ENCODE measurements at places on chromosomes 7 and 10. TPM values are rescaled to one million over a fixed set of nuclear protein-coding genes. Genes with fewer than 3 reads are reported as not detected.

DNA sequence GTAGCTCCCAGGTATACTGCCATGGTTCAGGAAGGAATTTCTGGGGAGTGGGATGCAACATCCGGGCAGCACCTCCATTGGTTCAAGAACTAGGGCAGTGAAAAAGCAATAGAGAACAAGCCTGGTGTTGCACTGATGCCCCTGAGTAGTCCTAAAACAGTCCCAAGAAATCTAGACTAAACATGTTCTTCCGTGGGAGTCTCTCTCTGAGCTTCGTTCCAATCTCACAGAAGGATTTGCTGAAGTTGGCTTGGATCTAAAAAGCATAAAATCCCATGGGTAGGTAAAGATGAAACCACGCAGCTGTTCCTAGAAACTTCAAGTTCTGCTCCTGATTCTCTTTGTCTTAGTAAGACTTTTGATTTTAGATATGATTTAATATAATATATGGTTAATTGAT lies 154.5 kb downstream of the PLXDC2 start:
- DNase-seq, result no peak

DNA sequence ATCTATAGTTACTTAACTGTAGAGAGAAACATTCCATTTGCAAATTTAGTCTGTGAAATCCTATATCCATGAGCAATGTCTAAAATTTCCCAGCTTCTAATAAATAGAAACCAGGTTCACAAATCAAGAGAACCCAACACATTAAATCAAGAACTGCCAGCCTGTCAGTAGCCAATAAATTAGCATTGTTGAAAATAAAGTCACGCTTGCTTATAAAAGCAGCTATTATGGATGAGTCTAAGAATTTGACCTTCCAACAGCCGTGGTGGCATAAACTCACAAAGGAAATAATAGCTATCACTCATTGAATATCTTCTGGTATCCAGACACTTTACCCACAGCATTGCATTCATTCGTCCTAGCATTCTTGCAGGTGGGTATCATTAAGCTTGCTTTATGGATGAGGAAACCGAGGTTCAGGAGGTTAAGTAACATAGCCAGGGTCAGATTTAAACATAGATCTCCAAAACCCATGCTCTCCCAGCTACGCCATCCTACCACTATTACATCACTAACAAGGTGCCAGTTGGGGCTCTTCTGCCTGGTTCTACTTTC lies 260.1 kb upstream of the YAE1 start:
- DNase-seq, result no peak

- no peak for DNase-seq
Measured at GRCh38 chr10:92849234-92849525, 860 bp downstream of the EXOC6 start.

DNA sequence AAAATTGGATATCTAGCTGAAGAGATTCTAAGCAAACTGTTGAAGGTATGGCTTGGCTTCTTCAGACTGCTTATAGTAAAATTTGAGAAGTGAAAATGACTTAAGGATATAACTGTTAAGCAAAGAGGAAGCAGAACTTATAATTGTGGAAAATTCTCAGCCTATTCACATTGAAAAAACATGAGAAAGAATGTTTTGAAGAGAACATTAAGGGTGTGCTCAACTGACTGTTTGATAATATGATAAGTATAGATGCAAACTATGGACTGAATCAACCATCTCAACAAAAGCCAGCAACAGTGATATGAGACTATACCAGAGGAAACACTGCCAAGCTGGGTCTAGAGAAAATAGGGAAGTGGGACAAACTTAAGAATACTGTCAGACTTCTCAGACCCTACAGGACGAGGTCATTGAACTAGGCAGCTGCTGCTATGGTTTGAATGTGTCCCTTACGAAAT lies 133.1 kb upstream of the PPP1R3A start:
- no peak for DNase-seq

GRCh38 chr7:35348611-35349400 lies 94.9 kb upstream of the TBX20 start:
- no peak for DNase-seq

DNA sequence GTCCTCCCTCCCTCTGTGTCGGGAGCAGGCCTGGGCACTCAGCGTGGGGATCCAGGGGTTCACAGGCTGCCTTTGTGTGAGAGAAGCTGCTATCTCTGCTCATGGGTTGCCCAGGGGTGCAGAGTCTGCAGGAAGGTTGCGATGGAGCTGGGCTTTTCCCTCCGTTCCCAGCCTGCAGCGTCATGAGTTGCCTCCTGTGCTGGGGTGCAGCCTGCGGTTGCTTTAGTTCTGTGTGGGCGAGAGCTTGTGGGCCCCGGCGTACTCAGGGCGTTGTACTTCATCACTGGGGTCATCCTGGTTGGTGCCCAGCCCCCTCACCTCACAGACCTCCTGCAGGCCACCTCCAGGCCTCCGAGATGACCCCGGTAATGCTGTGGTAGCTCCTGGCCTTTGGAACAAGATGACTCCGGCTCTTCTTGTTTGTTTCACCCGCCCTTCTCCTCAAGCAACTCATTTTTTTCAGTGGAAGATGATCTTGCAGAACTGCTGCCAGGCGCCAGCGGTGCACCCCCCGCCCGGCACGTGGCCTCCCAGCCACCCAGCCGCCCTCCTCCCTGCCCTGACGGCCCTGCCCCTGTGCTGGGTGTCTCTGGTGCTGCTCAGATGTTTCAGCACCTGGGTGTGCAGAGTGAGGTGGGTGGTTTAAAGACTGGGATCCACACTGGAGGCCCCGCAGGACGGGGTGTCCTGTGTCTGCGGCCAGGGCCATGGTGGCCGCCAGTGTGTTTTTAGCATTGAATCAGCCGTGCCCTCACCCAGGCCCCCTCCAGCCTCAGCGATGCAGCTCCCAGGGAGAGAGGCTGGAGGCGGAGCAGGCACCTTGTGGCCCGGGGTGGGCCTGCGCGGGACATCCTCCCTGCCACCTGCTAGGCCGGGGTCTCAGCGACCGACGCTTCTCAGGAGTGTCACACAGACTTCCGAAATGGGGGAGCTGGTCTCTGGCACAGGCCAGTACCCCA lies 7.2 kb downstream of the AP5Z1 start:
- no peak for DNase-seq

GRCh38 chr7:121486590-121486989 lies 90.5 kb upstream of the FAM3C start:
- DNase-seq, result no peak

DNA sequence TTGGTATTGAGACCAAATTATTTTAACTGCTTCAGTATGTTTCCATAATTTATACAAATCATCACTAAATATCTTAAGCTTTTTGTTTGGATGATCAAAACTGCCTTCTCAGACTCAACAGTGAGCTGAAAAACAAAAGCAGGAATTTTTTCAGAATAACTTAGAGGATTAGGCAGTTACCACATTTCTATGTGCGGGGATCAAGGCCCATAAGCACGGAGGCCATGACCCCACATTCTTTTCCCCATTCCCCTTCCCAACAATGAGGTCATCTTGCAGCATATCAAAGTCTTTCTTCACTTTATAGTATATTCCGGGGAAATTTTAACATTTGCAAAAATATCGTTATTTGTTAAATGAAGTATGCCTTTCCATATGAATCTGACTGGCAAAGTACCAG lies 125.8 kb downstream of the ELMO1 start:
- no peak for DNase-seq

DNA sequence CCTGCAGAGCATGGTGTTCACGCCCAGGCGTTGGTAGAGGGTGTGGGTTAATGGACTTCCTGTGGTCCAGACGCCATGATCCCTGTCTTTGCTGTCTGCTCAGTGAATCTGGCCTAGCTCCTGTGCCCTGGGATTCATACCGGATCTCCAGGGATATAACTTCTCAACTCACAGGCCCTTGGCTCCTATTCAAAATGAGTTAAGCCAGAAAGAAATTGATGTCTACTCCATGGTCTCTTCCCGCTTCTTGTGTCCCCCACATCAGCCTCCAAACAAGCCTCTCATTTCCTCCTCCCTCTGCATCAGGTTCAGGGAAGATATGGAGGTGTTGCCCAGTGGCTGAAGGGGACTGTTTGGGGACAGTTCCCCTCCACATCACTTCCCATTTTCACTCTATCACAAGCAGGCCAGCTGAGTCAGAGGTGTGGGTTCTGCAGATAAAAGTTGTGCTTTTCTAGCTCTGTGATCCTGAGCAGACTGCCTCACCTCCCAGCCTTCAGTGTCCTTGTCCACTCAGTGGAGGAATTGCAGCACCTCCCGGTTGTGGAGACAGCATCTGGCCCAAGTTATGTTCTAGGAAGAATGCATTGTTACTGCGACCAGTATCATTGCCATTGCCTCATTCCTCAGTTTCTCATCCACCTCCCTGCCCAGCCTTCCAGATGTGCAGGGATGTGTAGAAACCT lies 22.5 kb downstream of the AKR1E2 start:
- no peak for DNase-seq

GRCh38 chr7:25863005-25863728 lies 288.8 kb upstream of the NFE2L3 start:
- DNase-seq, result no peak

DNA sequence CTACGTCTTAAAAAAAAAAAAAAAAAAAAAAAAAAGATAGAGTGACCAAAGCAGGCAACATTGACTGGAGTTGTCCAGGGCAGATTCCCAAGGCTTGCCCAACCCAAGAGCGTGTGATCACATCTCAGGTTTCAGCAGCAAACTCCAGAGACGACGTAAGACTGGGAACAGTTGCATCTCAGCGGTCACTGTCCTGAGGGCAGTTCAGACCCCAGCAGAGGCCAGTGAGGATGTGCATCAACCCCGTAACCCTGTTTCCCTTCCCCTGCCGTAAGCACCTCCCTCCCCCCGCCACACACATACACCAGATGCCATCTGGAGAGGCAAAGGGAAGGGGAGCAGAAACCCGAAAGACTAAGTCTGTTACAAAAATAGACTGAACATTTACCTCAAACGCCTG lies 19.3 kb upstream of the TOMM7 start:
- DNase-seq, result no peak

DNA sequence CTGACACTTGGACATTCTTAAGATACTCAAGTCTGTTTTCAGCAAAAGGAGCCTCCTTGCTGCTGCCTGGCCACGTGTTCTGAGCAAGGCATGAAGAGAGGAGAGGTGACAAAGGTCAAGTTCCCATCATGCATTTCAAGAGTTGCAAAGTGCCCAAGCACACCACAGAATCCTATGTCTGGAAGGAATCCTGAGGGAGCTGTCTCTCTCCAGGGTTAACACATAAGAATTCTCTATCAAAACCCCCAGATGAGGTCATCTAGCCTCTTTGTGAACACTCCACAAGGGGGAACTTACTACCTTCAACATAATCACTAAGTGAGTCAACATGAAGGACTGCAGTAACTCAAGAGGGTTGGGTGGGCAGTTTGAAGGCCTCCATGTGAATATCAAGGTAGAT lies 155.5 kb downstream of the RNF216 start:
- DNase-seq, result no peak

- no peak for DNase-seq
Measured at GRCh38 chr10:6044060-6044459, 18.1 kb downstream of the IL2RA start.

DNA sequence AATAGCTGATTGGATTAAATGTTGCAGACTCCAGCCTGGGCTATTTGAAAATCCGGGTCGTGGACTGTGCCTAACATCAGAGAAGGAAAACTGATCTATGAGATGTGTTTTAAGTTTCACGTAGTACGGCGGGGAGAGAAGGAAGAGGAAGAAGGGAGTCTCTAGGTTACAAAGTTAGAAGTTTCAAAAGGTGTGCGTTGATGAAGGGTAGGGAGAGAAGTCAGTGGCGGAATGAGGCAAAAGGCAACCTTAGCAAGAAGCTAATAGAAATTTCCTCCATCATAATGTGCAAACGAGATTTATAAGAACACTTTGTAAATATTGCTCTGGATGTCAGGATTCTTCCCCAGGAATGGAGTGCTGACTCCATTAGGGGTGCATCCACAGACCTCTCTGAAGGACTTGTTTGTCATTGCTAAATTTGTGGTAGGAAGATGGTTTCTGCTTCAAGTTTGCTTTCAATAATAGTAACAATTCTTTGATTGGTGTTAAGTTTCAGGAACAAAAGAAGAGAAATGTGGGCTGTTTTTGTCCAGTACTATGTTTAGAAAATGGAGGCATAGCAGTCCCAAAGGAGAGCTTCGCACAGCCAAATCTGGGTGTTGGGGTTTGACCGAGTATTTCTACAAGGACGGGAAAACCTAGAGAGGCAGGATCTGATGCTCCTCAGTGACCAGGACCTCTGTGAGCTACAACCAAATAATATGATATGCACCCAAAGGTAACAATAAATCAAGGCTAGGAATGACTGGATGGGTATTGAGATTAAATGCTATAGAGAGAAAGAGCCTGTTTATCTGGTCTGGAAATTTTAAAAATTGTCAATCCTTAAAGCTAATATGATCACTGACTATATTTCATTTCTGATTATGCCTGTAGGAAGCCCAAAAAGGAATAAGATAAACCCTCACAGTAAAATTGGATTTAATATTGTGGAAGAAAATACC lies 8.2 kb downstream of the TWIST1 start:
- no peak for DNase-seq

DNA sequence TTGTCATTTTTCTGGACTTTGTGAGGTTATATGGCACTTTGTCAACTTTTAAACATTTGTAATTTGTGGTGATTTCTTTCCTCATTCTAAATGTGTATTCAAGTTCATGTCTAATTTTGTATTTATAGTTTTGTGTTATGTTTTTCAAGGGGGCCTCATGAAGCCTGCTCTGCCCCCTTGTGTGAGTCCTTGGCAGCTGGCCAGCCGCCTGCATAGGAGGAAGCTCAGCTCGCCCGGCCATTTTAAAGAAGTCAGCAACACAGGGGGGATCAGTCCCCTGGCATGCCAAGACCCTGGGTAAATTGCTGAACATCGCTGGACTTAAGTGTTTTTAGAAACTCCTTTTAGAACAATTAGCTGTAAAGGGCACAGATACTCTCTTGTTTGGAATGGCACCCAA lies 123.0 kb downstream of the ANLN start:
- no peak for DNase-seq

DNA sequence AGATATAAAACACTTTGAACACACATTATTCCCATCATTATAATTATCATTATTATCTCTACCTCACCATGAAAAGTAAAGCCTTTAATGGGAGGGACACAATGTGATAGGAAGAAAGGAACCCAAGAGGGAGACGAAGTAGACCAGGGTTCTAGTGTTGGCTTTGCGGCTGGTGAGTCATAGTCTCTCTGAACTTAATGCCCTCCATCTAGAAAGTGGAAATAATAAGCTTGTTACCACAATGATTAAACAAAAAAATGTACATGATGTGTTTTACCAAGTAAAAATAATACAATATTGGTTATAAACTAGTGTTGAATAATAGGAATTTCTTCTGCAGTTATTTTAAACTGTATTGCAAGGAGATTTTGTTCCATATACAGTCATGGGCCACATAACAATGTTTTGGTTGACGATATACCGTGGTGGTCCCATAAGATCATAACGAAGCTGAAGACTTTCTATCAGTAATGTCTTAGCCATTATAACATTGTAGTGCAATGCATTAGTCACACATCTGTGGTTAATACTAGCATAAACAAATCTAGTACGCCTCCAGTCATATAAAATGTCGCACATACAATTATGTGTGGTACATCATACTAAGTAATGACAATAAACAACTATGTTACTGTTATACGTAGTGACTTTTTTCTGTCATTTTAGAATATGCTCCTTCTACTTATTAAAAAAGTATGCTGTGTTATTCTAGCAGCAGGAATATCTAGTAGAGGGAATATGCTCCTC lies 450.6 kb upstream of the SORCS1 start:
- no peak for DNase-seq

GRCh38 chr7:25615593-25615992 lies 387.3 kb upstream of the NPVF start:
- DNase-seq, result no peak

The CALML3 gene
- not detected for total RNA-seq

The MEOX2 gene
- total RNA-seq, result 0.53 TPM

The ATOH7 gene
- 1.4 TPM for total RNA-seq

The ACTL6B gene
- total RNA-seq, result 53.9 TPM

The NEUROD6 gene
- 10.5 TPM for total RNA-seq

The ABCC2 gene
- 2.1 TPM for total RNA-seq

The FOXP2 gene
- total RNA-seq, result 14.7 TPM

The PNLIPRP1 gene
- total RNA-seq, result not detected
